ENCODE measurements at places on chromosomes 13 and 19.

GRCh38 chr19:29587518-29587986, 18.5 kb upstream of the POP4 start:
- DNase-seq = no peak

GRCh38 chr19:2096034-2096479, at the start of gene MOB3A:
TSS of gene MOB3A (minus strand) at chr19:2096326. CDS start at chr19:2078560, 17,766 bp downstream.
- peak; percentile 78 for DNase-seq

DNA sequence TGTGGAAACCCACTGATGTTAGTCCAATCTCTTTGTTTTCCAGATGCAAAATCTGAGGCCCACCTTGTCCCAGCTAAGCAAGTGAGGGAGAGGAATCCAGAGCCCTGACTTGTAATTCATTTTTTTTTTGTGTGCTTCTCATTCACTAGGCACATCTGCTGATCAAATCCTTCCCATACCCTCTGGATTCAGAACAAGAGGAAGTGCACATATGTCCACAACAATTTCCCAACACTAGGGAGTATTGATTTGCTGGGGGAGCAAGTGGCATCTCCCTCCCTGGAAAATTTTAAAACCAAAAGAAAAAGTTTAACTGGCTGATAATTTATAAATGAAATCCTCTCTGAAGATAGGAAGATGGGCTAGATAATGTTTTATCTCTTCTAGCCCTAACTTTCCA, 94.6 kb upstream of the RFC3 start:
- DNase-seq = no peak

- no peak for DNase-seq
These were observed 98.3 kb upstream of the UQCRFS1 start for GRCh38 chr19:29311191-29311790.

DNA sequence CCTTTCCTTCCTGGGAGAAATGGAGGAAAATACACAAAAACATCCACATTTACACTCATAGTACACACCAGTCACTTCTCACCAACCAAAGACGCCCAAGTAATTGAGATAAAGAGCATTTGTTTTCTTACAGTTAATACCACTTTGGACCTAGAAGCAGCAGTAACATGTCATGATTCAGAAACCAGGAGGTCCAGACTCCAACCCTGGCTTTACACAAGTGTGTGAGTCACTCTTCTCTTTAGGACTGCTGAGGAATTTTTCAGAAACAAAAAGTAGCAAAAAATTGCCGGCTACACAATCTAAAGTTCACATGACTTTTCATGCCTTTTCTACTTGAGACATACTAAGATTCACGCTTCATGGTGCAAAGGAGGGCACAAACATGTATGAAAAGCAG, 42.1 kb downstream of the TUBGCP3 start:
- DNase-seq = no peak

- no peak for DNase-seq
These were observed 44.6 kb upstream of the CCNE1 start for GRCh38 chr19:29767039-29767735.

DNA sequence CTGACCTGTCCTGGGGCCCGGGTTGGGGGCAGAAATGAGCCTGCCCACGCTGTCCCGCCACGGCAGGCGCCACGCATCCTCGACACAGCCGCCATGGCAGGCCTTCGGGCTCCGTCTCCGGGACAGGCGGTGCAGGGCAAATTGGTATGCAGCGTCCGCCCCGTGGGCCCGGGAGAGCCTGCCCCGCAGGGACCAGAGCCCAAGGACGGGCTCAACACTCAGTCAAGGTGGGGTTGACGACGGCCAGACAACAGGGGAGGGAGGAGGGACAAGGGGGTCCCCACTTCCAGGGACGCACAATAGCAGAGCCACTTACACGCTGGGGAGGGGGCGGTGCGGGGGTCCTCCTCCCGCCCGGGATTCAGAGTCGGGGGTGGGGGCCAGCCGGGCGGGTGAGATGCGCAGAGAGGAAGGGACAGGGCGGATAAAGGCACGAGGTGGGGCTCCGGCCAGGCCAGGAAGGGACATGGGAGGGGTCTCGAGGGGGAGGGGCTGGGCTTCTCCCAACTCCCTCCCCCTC, 1.2 kb downstream of the CTXN1 start:
- DNase-seq = no peak

DNA sequence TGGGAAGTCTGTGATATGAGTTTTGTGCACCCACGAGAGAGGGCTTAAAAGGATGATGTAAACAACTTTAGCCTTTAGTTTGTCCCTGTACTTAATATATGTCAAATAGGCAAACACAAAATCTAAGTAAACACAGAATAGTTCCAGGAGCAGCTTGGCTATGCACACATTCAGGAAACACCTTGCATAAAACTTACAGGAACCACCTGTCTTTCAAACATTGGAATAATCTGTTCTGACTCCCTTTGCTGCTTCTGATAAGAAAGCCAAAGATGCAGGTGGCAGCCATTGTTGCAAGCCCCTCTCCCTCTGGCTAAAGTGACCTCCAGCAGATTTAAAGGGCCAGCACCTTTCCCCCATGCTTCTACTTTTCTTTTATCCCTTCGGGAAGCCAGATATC, 4.7 kb downstream of the EEF1AKMT1 start:
- DNase-seq = no peak

DNA sequence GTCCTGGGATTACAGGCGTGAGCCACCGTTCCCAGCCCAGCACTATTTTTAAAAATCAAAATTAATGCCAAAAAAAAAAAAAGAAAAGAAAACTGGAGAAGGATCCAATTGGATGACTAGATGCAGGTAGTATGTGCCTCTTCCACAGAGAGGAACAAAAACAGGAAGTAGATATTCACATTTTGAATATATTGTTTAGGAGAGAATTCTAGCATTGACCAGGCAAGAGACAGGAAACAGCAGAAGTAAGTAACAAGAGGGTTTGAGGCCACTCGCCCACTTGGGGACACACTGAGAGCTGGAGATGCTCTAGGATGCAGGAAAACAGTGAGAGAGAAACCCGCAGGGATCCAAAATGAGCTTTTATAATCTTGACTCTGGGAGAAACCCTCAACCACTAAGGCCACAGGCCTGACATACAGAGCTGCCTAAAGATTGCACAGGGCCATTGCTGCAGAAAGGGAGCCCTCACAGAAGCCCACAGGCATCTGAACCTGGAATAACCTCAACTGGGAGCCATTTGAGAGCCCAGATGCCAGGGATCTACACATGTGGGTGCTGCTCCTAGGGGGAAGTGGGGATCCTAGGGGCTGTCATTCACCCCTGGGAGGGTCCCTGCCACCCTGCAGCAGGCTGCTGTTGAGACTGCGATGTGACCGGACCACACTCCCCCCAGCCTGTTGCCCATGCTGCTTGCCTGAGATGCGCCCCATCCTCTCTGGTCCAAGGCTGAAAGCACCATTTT, 28.2 kb downstream of the IGFL2 start:
- DNase-seq = no peak

GRCh38 chr19:19642506-19643157, 825 bp downstream of the GMIP start:
- DNase-seq = no peak

- no peak for DNase-seq
These were observed 62.4 kb downstream of the SPACA7 start for GRCh38 chr13:112438515-112438914.

DNA sequence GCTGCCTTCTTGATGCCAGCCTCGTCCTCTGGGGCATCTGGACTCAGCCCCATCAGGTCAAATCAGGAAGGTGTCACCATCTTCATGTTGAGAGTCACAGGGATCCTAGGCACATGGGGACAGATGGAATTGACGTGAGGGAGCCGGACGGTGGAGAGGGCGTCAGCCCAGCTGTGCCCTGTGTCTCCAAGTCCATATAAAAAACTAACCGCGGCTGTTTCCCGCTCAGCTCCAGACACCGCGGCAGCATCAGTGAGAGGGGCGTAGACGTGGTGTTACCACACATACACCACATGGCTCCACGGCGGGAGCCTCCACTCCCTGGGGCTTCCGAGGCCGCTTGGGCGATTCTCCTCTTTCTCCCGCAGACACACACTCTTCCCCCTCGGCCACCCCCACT, 5.6 kb upstream of the PRR36 start:
- no peak for DNase-seq

- DNase-seq = no peak
These were observed 202.7 kb downstream of the PCCA start for GRCh38 chr13:100291624-100292023.

DNA sequence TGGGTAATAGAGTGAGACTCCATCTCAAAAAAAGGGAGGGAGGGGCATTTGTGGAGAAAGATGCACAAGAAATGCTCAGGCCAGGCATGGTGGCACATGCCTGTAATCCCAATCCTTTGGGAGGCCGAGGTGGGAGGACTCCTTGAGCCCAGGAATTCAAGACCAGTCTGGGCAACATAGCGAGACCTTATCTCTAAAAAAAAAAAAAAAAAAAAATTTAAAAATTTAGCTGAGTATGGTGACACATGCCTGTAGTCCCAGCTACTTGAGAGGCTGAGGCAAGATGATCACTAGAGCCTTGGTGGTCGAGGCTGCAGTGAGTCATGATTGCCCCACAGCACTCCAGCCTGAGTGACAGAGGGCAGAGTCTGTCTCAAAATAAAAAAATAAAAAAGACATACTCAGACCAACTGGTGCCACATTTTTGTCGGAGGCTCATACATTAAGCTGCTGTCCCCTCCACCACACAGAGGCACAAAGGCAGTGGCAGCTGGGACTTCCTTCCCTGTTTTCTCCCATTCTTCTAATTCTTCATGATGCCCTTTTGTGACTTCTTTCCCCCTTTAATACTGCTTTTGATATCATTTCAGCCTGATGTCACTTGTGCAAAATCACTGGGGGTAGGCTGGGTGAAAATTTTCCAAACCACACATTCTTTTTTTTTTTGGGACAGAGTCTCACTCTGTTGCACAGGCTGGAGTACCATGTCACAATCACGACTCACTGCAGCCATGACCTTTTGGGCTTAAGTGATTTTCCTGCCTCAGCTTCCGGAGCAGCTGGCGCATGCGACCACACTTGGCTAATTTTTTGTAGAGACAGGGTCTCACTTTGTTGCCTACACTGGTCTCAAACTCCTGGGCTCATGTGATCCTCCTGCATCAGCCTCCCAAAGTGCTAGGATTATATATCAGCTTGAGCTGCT, 26.8 kb upstream of the CXCL17 start:
- DNase-seq = no peak

GRCh38 chr19:33432446-33433170, 59.1 kb downstream of the CEBPG start:
- DNase-seq = no peak

DNA sequence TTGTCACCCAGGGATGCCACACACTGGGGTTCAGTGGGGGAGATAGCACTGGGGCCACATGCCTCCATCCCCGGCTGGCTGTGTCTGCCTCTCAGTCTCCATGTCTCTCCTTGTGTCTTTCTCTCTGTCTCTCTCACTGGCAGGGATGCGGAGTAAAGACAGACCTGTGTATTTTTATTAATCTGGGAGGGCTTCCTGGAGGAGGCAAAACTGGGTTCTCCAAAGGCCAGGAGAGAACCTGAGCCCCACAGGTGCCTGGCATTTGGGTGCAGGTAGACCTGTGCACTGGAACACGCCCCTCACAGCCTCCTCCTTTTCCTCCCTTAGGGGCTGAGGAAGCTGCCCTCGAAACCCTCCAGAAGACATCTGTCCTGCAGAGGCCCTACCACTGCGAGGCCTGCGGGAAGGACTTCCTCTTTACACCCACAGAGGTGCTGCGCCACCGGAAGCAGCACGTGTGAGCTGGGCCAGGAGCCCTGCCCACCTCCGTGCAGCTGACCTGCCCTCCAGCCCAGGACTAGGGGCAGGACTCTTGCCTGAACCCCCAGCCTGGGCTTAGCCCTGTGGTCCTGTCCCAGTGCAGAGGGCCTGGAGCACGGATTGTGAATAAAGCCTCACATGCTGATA, 32.7 kb downstream of the DHX34 start:
- no peak for DNase-seq

DNA sequence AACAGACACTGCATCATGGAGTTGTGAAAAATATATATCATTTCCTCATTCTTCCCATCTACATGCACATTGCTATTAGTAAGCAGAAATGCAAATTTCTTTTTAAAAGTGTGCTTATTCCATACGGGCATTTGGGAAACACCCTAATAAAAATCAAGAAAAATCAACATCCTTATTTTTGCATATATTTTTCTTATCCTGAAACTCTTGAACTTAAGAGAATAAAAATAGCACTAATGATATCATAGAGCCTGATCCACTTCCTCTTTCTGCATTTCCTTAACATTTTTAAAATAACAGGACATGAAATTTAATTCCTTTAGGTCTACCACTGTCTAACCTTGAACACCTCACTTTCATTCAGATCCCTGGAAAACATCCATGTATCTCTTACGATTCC, 123.3 kb downstream of the VWA8 start:
- DNase-seq = no peak

DNA sequence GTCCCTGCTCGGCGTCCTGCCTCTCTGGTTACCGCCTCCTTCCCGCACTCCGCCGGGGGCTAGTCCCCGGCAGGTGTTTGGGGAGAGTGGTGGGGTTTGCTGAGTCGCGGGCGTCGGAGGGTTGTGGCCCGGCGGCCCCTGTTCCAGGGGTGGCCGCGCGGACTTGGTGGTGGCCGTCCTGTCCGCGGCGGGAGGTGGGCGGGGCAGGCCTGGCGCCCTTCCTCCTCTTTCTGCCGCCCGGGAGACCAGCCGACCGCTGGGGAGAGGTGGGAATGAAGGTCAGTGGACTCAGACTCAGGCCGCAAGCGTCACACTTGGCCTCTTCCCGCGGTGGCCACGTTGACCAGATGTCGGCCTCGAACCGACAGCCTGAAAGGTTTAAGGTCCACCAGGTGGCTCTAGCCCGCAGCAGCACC, 61.8 kb downstream of the ZNF723 start:
- no peak for DNase-seq

DNA sequence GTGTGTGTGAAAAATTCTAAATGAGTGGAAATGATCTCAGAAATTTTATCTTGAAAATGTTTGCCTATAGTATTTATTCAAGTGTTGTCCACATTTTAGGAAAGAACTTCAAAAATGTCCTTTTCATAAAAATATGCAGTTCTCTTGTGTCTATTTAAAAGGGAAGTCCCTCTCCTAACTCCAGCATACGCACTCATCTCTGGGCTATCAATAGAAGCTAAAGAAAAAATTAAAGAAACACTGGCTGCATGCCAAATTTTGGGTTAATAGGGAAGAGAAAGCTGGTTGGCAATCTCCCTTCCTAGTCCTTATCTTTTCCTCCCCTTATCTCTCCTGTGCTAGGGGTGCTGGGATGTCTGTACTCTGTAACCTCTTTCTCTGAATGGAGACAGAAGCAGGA, 313.3 kb downstream of the ENOX1 start:
- no peak for DNase-seq
